Tibial nerve (tissue), 4 donors: ENCODE measurements at places on chromosomes 7 and 10. TPM values are rescaled to one million over a fixed set of nuclear protein-coding genes. Genes with fewer than 3 reads are reported as not detected.

DNA sequence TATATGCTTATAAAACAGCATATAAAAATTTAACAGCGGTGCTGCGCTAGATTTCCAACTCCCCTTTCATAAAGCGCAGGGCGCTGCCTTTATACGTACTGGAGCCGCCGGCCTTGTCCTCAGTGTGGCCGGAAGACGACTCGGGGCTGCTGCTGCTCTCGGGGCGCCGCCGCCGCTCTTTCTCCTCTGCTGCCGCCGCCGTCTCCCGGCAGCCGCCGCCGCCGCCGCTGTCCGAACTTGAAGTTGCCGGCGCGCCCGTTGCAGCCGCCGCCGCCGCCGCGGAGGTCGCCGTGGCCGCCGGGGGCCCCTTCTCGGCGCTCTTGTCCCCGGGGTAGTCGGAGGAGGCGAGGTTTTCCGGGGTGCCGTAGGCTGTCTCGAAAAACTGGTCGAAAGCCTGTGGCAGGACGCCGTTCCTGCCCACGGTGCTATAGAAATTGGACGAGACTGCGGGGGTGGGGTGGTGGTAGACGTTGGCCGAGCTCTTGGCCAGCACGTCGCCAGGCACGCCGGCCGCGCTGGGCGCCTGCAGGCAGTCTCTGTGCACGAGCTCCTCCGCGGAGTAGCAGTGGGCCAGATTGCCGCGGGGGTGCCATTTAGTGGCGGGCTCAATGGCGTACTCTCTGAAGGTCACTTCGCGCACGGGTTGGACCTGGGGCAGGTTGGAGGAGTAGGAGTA lies 557 bp downstream of the HOXA11 start:
- DNase-seq: no peak

DNA sequence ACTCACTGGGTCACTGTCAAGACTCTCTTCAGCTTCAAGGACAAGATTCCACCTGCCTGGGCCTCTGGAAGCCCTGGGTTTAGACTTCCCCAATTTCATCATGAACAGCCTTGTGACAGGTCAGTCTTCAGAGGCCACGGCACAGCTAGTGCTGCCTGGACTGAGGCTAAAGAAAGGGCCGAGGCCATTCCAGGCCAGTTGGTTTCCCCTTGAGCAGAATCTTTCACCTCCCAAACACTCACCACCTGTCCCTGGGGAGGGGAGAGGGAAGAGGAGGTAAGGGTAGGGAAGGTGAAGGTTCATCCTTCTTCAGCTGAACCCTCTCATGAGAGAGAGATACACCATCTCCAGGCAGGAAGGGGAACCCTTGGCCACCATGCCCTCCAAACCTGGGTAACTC lies 24.3 kb downstream of the HSPA12A start:
- no peak for DNase-seq

- no peak for DNase-seq
Observed at GRCh38 chr10:89838044-89838615, 136.7 kb downstream of the KIF20B start.

DNA sequence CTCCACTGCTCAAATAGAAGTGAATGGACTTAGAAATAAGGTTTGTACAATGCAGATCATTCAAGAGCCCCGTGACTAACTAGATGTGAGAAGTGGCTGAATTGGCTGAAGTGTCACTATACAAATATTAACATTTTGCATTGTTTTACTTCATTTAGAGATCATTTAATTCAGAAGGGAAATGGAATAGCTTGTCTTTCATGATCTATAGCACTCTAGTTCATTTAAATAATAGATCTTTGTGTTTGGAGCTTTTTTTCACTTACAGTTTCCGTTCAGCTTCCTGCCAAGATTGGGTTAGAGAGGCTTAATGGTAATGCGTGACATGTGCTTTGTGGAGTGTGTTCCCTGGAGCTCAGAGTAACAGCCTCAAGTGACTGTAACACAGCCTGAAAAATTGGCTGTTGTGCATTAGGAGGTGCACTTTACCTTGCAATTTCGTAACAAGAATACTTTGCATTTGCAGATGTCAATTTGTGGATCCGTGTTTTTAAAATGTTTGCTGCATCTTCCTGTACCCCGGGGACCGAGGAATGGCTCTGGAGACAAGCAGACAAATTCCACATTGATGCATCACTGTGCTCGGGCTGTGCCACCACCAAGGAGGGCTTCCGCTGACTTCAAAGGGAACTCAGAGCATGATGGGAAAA lies 170.3 kb downstream of the NRP1 start:
- no peak for DNase-seq

DNA sequence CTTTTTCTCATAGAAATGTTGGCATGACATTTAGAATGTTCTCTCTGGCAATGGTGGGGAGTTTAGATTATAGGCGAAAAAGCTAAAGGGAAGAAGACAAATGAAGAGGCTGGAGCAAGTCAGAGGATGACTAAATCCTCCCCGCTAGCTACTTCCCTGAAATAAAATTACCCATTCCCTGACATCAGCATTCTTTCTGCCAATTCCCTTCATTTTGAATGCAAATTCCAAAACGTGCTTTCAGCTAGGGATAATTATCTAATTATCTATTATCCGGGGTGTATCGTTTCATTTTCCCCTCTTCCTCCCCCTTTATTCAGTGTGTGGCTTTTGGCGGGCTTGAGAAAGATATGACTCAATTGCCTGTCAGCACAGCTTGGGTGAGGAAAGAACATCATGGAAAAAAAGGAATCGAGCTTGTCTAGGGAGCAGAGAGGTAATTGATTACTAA lies 672.3 kb downstream of the TNS3 start:
- no peak for DNase-seq

The MUC12 gene
- total RNA-seq: not detected

The CLDN12 gene
- total RNA-seq: 15.7 TPM

DNA sequence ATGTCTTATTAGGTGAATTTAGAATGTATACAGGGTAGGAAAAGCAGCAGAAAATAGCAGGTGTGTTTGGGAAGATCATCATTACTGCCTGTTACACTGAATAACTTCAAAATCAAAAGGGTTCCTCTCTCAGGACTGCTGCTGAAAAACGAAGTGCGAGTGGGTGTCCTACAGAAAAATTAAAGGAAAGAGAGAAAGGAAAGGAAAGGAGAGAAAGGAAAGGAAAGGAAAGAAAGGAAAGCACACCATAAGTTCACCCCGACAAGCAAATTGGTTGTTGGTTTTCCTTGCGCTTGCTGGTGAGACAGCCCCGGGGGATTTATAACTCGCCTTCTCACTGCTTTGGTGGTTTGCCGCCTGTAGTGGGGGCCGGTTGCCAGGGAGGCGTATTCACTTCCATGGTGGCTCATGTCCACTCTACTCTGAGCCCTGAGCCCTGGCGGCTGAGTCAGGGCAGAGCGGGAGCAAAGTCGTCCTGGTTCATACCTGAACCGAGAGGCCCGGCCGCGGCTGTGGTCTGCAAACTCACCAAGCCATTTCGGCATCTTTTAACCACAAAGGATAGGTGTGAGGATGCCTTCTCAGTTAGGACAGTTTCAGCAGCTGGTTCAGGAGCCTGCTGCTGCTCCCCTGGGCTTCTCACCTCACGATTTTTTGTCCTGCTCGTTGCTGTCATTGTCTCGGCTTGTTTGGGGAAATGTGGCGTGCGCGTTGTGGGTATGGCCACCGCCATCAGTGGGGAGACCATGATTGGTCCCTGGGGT lies 26.1 kb downstream of the INPP5A start:
- no peak for DNase-seq

The CEP41 gene
- 4.4 TPM for total RNA-seq
